Motor neuron (in vitro differentiated cells): ENCODE measurements at places on chromosomes 1 and 21.

DNA sequence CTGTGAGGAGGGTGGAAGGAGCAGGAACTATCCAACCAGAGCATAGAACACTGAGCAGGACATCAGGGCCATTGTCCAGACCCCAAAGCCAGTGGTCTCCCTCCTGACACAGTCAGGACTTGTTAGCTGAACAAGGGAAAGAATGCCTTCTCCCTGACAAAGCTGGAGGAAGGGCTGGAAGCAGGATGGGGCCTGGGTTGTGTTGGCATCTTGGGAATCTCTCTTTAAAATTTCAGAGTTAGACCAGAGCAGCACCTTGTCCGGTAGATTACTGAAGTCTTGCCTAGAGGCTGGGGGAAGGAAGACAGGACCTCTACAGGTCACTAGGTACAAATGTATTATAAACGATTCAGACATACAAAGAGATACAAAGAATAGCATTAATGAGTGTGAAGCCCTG, 35.0 kb upstream of the ATP2B4 start:
- ATAC-seq: no peak

- ATAC-seq: no peak
Measured at GRCh38 chr1:159092036-159092760, 15.6 kb upstream of the AIM2 start.

DNA sequence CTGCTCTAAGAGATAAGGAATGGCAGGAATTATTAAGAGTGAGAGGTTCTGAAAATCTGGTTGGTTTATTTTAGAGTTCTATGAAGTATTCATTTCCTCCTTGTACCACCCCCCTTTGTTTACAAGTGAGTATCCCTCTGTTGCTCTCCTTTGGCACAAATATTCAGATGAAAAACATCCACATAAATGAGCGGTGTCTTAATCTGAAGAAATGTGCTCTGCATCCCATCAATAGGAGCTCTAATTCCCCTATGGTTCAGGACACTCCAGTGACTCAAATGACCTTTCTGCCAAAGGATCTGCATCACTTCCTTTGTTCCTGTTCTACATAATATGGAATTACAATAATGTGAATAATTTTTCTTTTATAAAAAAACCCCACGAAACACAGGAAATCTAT, 16.6 kb downstream of the DDAH1 start:
- ATAC-seq: no peak

- ATAC-seq: no peak
Measured at GRCh38 chr1:111630567-111630966, 11.0 kb downstream of the RAP1A start.

DNA sequence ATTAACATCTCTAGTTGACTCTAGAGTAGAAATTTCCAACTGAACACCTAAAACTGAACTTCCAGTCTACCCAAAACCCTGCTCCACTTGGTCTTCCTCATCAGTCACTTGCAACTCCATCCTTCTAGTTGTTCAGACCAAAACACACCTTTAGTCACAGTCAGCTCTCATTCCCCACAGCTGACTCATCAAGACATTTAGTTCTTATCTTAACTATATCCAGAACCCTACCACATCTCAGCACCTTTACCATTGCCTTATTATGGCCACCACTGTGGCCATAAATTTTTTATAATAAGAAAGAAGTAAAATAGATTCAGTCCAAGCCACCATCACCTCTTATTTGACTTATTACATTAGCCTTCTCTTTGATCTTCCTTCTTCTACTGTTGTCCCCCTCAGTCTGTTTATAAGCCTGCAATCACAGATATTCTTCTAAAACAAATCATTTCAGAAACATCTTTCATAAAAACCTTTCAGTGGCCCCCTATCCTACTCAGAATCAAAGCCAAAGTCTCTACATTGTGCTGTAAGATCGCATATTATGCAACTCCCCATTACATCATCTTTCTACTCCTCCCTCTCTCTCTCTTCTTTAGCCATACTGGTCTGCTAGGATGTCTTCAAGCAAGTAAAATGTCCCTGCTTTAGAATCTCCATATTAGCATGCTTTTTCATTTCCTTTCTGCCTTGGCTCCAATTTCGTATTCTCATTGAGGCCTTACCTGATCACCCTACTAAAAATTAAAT, 275.9 kb downstream of the LRRC40 start:
- ATAC-seq: no peak

DNA sequence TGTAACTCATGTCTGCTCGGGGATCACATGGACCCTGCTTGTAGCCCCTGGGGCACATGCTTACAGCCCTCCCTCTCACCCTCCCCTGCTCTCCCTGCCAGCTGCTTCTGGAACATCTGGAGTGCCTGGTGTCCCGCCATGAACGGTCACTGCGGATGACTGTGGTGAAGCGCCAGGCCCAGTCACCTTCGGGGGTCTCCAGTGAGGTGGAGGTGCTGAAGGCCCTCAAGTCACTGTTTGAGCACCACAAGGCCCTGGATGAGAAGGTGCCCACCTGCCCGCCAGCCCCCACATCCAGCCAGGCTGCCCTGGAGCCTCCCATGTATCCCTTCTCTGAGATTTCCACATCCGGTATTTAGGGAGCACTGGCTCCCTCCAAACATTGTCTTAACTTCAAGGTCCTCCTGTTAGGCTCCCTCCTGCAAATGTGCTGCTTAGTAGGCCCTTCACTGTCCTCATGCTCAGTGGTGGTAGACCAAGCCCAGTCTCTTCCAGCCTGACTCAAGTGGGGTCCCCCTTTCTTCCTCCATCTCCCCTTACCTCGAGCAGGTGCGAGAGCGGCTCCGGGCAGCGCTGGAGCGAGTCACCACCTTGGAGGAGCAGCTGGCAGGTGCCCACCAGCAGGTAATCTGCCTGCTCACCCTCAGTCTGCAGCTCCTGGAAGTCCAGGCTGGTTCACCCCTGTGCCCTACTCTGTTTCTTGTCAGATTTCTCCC, 17.7 kb downstream of the PPFIA4 start:
- ATAC-seq: no peak

- ATAC-seq: no peak
Measured at GRCh38 chr1:209609041-209609790, 25.7 kb downstream of the CAMK1G start.

GRCh38 chr1:45834689-45835088, 31.3 kb downstream of the MAST2 start:
- ATAC-seq: no peak

DNA sequence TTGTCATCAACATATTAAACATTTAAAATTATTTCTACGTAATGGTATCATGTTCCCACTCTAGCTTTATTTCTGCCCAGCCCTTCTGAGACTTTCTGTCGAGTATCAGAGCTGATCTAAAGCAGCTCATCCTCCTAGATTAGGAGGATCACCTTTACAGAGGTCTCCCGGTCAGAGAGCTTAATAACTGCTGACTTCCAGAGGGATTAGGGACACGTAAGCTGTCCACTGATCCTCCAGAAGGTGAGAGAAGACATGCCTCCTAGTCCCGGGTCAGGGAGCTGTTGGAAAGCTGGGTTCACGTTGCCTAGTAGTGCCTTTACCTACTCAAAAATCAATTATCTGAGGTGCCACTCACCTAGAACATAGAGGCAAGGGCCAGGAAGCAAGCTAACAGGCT, 31.2 kb upstream of the NADK start:
- no peak for ATAC-seq

DNA sequence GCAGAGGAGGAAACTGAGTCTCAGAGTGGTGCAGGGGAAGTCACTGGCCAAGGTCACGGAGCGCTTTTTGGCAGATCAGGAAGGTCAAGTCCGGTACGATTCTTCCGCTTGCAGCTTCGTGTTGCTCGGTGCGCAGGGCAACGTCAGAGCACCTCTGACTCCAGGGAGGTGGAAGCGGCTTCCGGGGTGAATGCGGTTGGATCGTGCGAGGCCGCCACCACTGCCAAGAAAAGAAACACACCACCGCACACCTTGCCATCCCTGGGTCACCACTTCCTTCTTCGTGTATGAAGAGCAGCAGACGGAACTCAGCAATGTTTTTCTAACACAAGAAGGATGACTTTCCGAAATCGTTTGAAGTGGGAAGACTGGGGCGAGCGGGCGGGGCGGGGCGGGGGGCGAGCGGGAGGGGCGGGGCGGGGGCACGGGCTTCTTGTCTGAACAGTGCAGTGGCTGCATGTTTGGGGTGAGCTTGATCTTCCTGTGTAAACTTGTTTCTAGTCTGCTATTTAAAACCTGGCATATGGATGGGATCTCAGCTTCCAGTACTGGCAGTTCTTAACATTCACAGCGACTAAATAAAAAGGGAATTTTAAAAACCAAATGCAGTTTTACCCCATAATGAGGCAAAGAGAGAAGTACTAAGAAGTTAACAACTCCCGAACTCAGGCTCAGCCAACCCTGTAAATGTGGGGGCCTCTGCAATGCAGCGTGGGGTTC, 300.0 kb downstream of the RRAGC start:
- no peak for ATAC-seq

DNA sequence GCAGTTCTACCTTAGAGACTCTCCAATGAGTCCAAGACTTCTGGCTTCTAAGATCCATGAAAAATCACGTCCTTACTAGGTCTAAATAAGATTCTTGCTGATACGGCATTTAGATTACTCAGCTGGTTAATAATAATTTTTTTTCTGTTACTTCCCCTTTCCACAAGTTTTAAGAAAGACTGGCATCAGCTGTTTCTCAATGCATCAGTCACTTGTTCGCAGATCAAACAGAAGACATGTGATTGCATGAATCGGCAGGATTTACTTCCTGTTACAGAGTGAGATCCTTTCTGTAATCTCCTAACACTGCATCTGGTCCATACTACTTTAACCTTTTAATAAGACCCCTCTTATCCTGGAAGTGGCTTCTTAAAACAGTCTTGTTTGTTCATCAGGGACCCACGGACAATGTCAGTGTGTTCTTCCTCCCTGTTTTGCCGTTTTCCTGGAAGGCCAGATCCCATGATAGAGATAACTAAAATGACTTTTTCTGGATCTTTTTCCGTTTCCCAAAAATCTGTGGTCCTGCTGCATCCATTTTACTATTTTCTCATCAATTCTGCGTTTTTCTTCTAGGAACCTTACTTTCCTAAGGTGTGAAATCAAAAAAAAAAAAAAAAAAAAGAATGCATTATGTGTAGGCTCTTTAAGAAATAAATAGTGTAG, 6.1 kb downstream of the NPL start:
- ATAC-seq: no peak

- ATAC-seq: no peak
Measured at GRCh38 chr1:186514367-186514766, 53.5 kb upstream of the PDC start.
